ENCODE measurements at places on chromosomes 3 and 15. TPM values are rescaled to one million over a fixed set of nuclear protein-coding genes. Genes with fewer than 3 reads are reported as not detected.

Gene HGD
- not detected for total RNA-seq

Gene ITIH1
- not detected for total RNA-seq

Gene NDN
- 3.9 TPM for total RNA-seq

Gene GOLGA8S
- 0.08 TPM for total RNA-seq

Gene TRPM1
- total RNA-seq: not detected

Gene MGA
- 37.5 TPM for total RNA-seq

Gene TTC21A
- total RNA-seq: 1.0 TPM

Gene FAM240A
- not detected for total RNA-seq

Gene IDH2
- total RNA-seq: 96.3 TPM

Gene ROPN1
- total RNA-seq: not detected

GRCh38 chr3:157107644-157108133, 52.3 kb downstream of the CCNL1 start:
- peaks cover 1% of the 10 kb centered on the region for H3K36me3 ChIP-seq
- DNase-seq: no peak
- no peak overlapping the region for H3K27ac ChIP-seq

DNA sequence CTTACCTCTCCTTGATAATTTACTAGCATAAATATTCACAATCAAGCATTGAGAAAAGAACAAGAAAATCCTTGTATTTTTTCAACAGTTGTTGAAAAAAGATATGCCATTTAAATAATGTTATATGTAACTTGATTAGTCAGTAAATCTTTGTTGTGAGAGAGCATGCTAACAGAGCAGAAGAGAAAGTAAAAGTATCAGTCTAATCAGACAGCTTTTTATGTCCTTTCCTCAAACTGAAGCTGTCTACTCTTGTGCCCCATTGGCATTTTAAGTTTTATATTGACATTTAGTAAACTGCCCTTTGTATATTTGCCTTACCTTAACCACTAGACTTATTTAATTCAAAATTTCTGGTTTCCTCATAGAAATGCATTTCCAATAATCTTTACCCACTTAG, 668.7 kb downstream of the OTOL1 start:
- no peaks in the 10 kb centered on the region for H3K36me3 ChIP-seq
- H3K4me1 ChIP-seq: no peaks in the 10 kb centered on the region
- no peak for DNase-seq
- H3K27ac ChIP-seq: no peak overlapping the region
- no peaks in the 10 kb centered on the region for H3K27me3 ChIP-seq
- no peak overlapping the region for H3K4me3 ChIP-seq

- H3K4me3 ChIP-seq: no peak overlapping the region
- H3K36me3 ChIP-seq: no peaks in the 10 kb centered on the region
- H3K4me1 ChIP-seq: no peaks in the 10 kb centered on the region
- no peak overlapping the region for H3K27ac ChIP-seq
- no peaks in the 10 kb centered on the region for H3K27me3 ChIP-seq
Observed at GRCh38 chr3:175270866-175271265, 411.7 kb downstream of the NAALADL2 start.

DNA sequence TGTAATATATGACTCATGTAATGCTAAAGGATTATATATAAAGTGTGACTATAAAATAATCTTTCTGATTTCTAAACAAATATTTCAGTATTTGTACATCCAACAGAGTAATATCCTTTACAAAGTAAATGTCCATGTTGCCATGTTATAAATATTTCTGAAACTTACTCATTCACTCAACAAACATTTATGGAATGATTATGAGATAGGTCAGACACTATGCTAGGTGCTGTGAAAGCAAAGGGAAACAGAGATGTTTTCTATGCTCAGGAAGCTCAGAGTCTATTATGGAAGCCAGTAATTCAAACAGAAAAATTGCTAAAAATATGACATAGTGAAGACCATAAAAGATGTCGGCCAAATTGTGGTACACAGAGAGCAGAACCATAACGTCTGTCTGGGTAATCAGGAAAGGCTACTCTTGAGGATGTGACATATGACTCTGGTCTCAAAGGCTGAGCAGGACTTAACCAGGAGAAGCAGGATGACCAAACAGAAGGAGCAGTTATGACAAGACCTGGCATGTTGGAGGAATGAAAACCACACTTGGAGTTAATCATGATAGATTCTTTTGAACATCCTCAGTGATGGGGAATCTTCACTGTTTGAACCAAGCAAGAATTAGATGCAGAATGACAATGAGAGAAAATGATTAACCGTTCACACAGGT, 39.0 kb upstream of the MYO5C start:
- no peak for DNase-seq
- no peak overlapping the region for H3K4me3 ChIP-seq
- H3K27me3 ChIP-seq: no peaks in the 10 kb centered on the region
- no peak overlapping the region for H3K27ac ChIP-seq
- peaks cover 8% of the 10 kb centered on the region for H3K36me3 ChIP-seq

- H3K27me3 ChIP-seq: peaks cover 31% of the 10 kb centered on the region
- H3K4me3 ChIP-seq: no peak overlapping the region
- H3K4me1 ChIP-seq: peaks cover 5% of the 10 kb centered on the region
- H3K36me3 ChIP-seq: no peaks in the 10 kb centered on the region
- no peak for DNase-seq
- H3K27ac ChIP-seq: no peak overlapping the region
Observed at GRCh38 chr3:14853271-14853951, 34.6 kb downstream of the FGD5 start.

- no peaks in the 10 kb centered on the region for H3K36me3 ChIP-seq
- H3K4me1 ChIP-seq: peaks cover 4% of the 10 kb centered on the region
- no peak for DNase-seq
Observed at GRCh38 chr3:129205109-129205832, 21.6 kb upstream of the CNBP start.

DNA sequence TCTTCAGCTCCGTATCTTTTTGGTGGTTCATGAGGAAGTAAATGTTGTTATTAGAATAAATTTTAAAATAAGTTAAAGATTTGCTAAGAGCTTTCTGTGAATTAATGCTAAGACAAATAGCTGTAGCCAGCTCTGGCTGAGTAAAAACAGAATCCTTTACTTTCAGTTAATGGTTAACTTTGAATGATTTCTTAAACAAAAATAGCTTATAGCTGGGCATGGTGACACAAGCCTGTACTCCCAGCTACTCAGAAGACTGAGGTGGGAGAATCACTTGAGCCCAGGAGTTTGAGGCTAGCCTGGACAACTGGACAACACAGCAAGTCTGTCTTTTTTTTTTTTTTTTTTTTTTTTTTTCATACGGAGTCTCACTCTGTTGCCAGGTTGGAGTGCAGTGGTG, 25.0 kb downstream of the TCAIM start:
- no peak overlapping the region for H3K27ac ChIP-seq
- no peaks in the 10 kb centered on the region for H3K27me3 ChIP-seq
- no peak for DNase-seq
- no peaks in the 10 kb centered on the region for H3K4me1 ChIP-seq
- H3K36me3 ChIP-seq: peaks cover 11% of the 10 kb centered on the region

GRCh38 chr3:99854756-99855298, 37.2 kb downstream of the CMSS1 start:
- no peak overlapping the region for H3K4me3 ChIP-seq
- no peak overlapping the region for H3K27ac ChIP-seq
- DNase-seq: no peak
- H3K4me1 ChIP-seq: peaks cover 27% of the 10 kb centered on the region

GRCh38 chr3:53155760-53156159, 5.2 kb upstream of the PRKCD start:
- H3K4me1 ChIP-seq: peaks cover 16% of the 10 kb centered on the region
- peaks cover 33% of the 10 kb centered on the region for H3K27me3 ChIP-seq
- H3K36me3 ChIP-seq: no peaks in the 10 kb centered on the region
- no peak for DNase-seq
- H3K27ac ChIP-seq: no peak overlapping the region
- no peak overlapping the region for H3K4me3 ChIP-seq

GRCh38 chr15:31381801-31382712, 55.4 kb downstream of the KLF13 start:
- H3K27me3 ChIP-seq: no peaks in the 10 kb centered on the region
- no peak overlapping the region for H3K4me3 ChIP-seq
- DNase-seq: no peak
- no peak overlapping the region for H3K27ac ChIP-seq

GRCh38 chr3:72077473-72078259, 292.7 kb upstream of the PROK2 start:
- peak overlapping the region; percentile 64 for H3K27ac ChIP-seq
- H3K4me1 ChIP-seq: peaks cover 33% of the 10 kb centered on the region
- H3K4me3 ChIP-seq: peak overlapping the region; percentile 40
- no peak for DNase-seq
- H3K27me3 ChIP-seq: peaks cover 2% of the 10 kb centered on the region
- peaks cover 2% of the 10 kb centered on the region for H3K36me3 ChIP-seq

GRCh38 chr3:34955680-34956079, 683.6 kb upstream of the ARPP21 start:
- H3K4me3 ChIP-seq: no peak overlapping the region
- H3K36me3 ChIP-seq: no peaks in the 10 kb centered on the region
- H3K27me3 ChIP-seq: no peaks in the 10 kb centered on the region
- H3K27ac ChIP-seq: no peak overlapping the region
- no peaks in the 10 kb centered on the region for H3K4me1 ChIP-seq
- DNase-seq: no peak

GRCh38 chr3:37163262-37164015, 10.9 kb downstream of the LRRFIP2 start:
- peaks cover 22% of the 10 kb centered on the region for H3K36me3 ChIP-seq
- DNase-seq: peak; percentile 1
- peaks cover under 1% of the 10 kb centered on the region for H3K27me3 ChIP-seq
- peak overlapping the region; percentile 14 for H3K27ac ChIP-seq
- peak overlapping the region; percentile 8 for H3K4me3 ChIP-seq
- H3K4me1 ChIP-seq: peaks cover 29% of the 10 kb centered on the region

DNA sequence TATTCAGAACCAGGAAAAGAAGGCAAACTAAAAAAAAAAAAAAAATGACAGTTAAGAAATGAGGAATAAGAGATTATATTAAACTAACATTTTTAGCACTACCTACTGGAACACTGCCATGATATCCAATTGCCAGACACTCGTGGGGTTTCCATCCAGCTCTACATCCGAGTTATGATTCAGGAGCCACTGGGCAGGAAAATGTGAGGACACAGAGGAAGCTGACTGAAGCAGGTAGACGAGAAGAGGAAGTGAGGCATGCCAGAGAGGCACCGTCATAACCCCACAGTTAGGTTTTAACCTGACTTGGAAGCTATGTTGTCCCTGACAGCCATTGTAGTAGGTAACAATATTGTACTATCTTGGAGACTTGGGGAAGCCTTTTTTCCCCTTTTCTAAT, 495.0 kb downstream of the NLGN1 start:
- H3K36me3 ChIP-seq: no peaks in the 10 kb centered on the region
- no peaks in the 10 kb centered on the region for H3K27me3 ChIP-seq
- no peaks in the 10 kb centered on the region for H3K4me1 ChIP-seq
- no peak for DNase-seq

DNA sequence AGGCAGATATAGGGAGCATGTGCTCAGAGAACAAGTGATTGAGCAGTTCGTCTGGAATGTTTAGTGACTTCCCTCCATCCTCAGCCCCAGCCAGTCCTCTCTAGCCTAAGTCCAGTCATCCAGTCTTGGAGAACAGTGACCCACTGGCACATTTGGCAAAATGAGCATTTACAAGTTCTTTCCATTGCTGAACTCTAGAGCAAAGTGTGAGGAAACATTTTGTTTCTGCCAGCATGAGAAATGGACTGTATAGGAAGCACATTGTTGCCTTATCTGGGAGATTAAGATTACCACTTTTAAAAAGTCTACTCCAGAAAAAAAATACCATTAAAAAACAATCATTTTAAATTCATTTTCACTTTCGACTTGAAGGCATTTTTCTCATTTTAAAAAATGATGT, 353.6 kb downstream of the SHQ1 start:
- H3K4me1 ChIP-seq: no peaks in the 10 kb centered on the region
- no peak for DNase-seq
- H3K4me3 ChIP-seq: no peak overlapping the region
- peaks cover 6% of the 10 kb centered on the region for H3K36me3 ChIP-seq
- peaks cover 2% of the 10 kb centered on the region for H3K27me3 ChIP-seq
- H3K27ac ChIP-seq: no peak overlapping the region

- H3K27ac ChIP-seq: no peak overlapping the region
- H3K27me3 ChIP-seq: peaks cover 38% of the 10 kb centered on the region
- no peaks in the 10 kb centered on the region for H3K36me3 ChIP-seq
- peak; percentile 30 for DNase-seq
- peaks cover 12% of the 10 kb centered on the region for H3K4me1 ChIP-seq
Observed at GRCh38 chr3:124834723-124835718, 52.1 kb downstream of the ITGB5 start.

DNA sequence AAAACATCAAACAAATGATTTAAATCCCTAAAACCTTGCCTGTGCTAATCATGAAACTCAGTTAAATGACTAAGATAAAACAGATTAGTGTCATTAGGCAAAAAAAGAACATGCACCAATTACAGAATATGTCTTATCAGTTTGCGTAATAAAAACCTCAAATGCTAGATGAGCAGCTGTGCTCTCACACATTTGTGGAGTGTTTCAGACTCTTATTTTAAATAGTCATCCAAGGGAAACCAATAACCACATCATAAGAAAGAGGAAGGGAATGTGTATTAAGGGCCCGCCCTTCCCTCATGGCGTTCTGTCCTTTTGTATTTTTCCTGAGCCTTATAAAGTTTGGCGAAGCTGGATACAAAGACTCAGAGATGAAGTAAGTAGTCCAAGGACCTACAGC, 6.6 kb downstream of the SAMMSON start:
- no peak overlapping the region for H3K4me3 ChIP-seq
- H3K27me3 ChIP-seq: no peaks in the 10 kb centered on the region
- H3K27ac ChIP-seq: no peak overlapping the region
- no peaks in the 10 kb centered on the region for H3K36me3 ChIP-seq

DNA sequence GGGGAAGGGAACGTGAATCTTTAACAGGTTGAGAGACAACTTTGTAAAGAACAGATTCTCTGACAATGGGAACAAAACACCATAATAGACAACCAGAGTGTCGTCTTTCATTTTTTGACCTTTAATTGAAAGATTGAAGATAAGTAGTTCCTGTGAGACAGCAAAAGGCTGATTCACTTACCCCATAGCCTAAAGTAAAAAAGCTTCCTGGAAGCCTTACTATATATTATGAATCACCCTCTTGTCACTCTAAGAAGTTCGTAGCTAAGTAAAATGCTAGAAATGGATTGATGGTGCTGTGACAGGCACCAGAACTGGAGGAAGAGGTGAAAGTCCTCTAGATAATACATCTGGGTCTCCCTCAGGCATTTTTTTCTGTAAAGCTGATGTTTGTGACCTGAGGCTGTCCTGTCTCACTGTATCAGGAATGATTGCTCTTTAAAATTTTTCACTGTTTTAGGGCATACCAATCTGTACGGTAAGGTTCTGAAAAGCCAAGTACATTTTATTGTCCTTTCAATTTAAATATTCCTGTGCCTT, 824.6 kb upstream of the SEMA6D start:
- no peaks in the 10 kb centered on the region for H3K36me3 ChIP-seq
- H3K4me3 ChIP-seq: no peak overlapping the region
- no peaks in the 10 kb centered on the region for H3K4me1 ChIP-seq
- no peak for DNase-seq
- H3K27ac ChIP-seq: no peak overlapping the region
